Mesothelial cell of epicardium (in vitro differentiated cells): ENCODE measurements at places on chromosomes 12 and 14. TPM values are rescaled to one million over a fixed set of nuclear protein-coding genes. Genes with fewer than 3 reads are reported as not detected.

GRCh38 chr12:111420494-111420893 lies 14.8 kb downstream of the SH2B3 start:
- no peak for DNase-seq

GRCh38 chr14:91903070-91903469 lies 35.7 kb upstream of the TC2N start:
- DNase-seq, result no peak

- no peak for DNase-seq
These were observed 2.9 kb downstream of the NGB start for GRCh38 chr14:77267937-77268699.

NPAS3 gene
- 5.2 to 6.9 TPM (median 6.4 TPM) in 3 replicates for total RNA-seq

RND1 gene
- 14.9 to 15.8 TPM (median 15.0 TPM) in 3 replicates for total RNA-seq

GRCh38 chr14:80447392-80447791 lies 236.1 kb upstream of the DIO2 start:
- no peak for DNase-seq

CACNA2D4 gene
- total RNA-seq, result 0.09 to 0.45 TPM (median 0.45 TPM) in 3 replicates

ENDOU gene
- 0.11 to 0.51 TPM (median 0.29 TPM) in 3 replicates for total RNA-seq

DNA sequence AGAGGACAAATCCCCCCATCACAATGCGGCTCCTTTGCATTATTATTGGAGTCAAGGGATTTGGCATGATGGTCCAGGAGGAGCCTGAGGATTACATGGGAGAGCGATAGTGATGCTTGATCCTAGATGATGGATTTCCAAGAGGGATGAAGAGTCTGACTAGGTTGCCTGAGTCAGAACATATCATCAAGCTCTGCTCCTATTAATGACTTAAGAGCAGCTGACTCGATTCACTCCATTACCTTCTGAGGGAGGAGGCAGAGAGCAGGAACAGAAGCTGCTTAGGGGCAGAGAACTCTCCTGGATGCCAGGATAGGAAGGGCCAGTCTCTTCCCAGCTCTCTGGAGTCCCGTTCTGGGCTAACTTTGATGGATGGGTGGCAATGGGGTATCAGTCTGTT lies 54.0 kb upstream of the CISTR start:
- DNase-seq, result no peak

EML5 gene
- 1.6 to 2.6 TPM (median 2.0 TPM) in 3 replicates for total RNA-seq

DNA sequence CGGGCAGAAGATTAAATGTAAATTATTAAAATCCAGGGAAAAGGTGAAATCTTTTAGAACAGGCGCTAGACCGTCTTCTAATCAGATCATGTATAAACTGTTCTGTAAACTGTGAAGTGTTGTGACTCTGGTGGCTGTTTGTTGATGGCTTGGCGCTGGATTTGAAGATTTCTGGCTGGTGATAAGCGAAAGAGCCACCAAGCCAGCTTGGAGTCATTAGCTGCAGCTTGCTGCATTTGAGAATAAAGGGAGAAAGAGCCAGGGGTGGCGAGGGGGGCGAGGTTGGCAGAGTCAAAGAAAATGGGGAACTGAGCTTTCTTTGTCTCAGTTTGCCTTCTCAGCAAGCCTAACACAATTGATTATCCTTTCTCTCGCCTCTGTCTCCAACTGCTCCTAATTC lies 8.0 kb downstream of the SYNDIG1L start:
- DNase-seq, result no peak

PRPH gene
- total RNA-seq, result 0.38 TPM in 1 of 3 replicates, not detected in the others

- no peak for DNase-seq
These were observed 77.9 kb downstream of the SPRING1 start for GRCh38 chr12:116659771-116660481.

DNA sequence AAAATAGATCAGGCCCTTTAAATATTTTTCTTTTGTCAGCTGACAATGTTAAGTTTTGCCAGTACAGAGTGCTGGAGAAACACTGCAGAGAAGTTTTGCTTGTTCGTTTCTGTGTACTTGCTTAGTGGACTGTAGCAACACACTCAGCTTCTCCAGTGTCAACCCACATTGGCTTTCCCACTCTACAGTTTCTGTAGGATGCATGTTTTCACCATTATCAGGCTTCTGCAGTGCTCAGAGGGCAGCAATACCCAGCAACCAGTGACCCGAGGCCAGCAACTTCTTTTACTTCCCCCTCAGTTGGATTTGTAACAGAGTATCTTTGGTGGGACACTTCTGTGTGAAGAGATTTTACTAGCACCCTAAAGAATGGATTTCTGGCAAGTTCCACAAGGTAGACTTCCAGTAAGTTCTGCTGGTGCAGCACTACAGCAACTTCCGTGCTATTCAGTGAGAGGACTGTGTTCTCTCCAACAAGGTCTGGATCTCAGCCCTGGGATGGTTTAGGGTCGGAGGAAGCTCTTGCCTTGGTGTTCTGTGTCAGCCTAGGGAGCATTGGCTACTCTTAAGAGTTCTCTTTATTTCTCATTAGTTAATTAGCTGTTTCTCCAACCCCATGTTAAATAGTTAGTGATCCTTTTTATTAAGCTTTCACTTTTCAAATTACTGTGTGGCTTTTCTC lies 70.4 kb downstream of the FUT8 start:
- no peak for DNase-seq

GRCh38 chr12:6582196-6582595 lies 14.1 kb upstream of the NOP2 start:
- no peak for DNase-seq

DNA sequence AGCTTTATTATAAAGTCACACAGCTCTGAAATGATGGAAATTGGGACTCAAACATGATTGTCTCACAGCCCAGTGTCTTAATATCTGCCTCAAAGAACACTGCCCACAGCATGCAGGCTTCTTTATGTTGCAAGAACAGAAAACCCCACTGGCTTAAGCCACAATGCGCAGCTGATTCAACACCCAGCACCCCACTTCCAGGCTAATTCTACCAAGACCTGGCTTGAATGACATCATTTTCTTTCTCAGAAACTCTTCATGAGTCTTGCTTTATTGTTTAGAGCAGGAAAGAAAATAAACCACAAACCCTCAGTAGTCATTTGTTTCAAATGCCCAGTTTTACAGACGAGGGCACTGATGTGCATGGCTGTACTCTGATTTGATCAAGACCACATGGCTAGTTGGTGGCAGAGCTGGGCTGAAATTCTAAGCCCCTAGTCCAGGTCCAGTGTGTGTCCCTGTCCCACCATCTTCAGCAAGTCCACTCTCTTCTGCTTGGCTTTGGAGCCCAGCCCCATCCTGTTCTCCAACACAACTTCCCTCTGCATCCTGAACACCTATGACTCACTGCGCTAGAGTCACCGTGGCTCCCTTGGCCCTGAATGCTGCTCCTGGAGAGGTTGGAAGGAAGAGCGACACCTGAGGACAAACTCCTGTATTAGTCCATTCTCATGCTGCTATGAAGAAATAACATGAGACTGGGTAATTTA lies 50.3 kb upstream of the SRSF5 start:
- no peak for DNase-seq

TOMM20L gene
- 0.47 TPM in 1 of 3 replicates, not detected in the others for total RNA-seq

CGRRF1 gene
- 15.4 to 17.1 TPM (median 16.8 TPM) in 3 replicates for total RNA-seq

SLC7A7 gene
- total RNA-seq, result 8.3 to 9.8 TPM (median 8.9 TPM) in 3 replicates

DCN gene
- 1,349 to 1,406 TPM (median 1,402 TPM) in 3 replicates for total RNA-seq

DNA sequence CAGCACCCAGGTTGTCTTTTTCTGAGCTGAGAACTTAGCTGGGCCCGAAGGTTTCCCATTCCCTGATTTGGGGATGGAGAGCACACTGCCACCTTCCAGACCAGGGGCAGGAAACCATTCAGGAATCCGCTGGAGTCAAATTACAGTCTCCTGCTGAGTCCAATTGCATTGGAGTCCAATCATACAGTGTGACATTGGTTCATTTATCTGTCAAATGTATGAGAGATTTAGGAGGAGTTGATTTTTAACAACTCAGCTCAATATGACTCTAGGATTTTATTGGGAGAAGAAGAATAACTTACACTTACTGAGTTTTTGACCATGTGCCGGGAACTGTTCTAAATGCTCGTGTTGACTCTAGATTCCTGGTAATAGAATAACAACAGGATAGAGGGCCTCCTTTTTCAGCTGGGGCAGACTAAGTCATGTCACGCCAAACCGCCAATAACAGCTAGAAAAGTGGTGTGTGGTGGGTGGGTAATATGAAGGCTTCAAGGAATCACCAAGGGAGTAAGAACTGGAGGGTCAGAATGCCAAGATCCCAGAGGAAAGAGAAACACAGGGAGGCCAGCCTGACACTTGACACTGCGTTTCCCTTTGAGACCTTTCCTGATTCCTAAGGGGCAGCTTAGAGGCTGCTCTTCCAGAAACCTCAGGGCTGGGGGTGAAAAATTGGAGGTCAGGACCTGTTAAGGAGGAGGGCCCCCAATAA lies 11.5 kb downstream of the SYNDIG1L start:
- DNase-seq, result no peak

NPFF gene
- total RNA-seq, result not detected in 3 replicates

DNA sequence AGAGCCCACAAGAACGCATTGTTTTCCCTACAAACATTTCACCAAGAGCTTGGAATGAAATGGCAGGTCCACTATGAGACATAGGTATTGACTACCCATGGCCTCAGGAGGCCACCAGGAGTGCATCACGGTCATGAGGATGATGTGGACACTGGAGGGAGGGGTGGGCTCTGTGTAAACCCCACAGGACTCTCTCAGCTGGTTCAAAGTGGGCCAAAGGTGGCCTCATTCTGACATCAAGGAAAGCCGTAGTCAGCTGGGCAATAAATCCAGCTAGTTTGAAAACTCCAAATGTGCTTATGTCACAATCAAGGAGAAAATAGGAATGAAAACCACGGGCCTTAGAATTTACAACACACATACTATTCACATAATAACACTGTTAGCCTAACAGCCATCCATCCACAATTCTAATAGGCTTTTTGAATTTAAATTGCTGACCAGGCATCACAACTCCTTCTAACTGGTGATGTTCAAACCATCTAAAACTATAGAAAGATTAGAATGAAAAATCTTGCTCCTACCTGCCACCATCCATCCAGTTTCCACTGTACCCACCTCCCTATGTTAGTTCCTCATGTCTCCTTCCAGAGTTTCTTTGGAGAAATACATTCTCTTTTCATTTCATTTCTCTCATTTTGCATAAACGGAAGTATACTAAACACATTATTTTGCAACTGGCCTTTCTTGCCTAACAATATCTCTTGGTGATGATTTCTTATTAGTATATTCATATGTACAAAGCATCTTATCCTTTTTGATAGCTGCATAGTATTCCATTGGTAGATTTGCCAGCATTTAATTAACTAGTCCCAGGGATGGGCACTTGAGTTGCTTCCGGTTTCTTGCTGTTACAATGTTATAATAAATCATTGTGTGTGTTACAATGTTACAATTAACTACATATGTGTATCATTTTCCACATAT lies 21.5 kb downstream of the CMKLR1 start:
- DNase-seq, result no peak

DHRS2 gene
- 1.2 to 1.6 TPM (median 1.5 TPM) in 3 replicates for total RNA-seq

- DNase-seq, result no peak
These were observed 51.1 kb downstream of the SLC38A1 start for GRCh38 chr12:46217541-46218321.

GRCh38 chr12:39064708-39065107 lies 159.3 kb upstream of the CPNE8 start:
- DNase-seq, result no peak

ZC2HC1C gene
- 2.3 to 3.6 TPM (median 2.4 TPM) in 3 replicates for total RNA-seq

GRCh38 chr14:81187832-81188522 lies 32.8 kb downstream of the GTF2A1 start:
- DNase-seq, result no peak

GRCh38 chr14:72925815-72926291 lies 411 bp upstream of the DCAF4 start:
- no peak for DNase-seq

- no peak for DNase-seq
These were observed 174.4 kb downstream of the MON2 start for GRCh38 chr12:62640910-62641448.

OTOGL gene
- 0.45 to 0.60 TPM (median 0.51 TPM) in 3 replicates for total RNA-seq

GRCh38 chr14:104249089-104249488 lies 110.7 kb downstream of the KIF26A start:
- DNase-seq, result no peak

LMO3 gene
- total RNA-seq, result 0.53 to 0.69 TPM (median 0.61 TPM) in 3 replicates

GRCh38 chr14:101601606-101602465 lies 40.5 kb downstream of the DIO3 start:
- no peak for DNase-seq

GRCh38 chr12:125121106-125121505 lies 55.9 kb downstream of the AACS start:
- no peak for DNase-seq

DNA sequence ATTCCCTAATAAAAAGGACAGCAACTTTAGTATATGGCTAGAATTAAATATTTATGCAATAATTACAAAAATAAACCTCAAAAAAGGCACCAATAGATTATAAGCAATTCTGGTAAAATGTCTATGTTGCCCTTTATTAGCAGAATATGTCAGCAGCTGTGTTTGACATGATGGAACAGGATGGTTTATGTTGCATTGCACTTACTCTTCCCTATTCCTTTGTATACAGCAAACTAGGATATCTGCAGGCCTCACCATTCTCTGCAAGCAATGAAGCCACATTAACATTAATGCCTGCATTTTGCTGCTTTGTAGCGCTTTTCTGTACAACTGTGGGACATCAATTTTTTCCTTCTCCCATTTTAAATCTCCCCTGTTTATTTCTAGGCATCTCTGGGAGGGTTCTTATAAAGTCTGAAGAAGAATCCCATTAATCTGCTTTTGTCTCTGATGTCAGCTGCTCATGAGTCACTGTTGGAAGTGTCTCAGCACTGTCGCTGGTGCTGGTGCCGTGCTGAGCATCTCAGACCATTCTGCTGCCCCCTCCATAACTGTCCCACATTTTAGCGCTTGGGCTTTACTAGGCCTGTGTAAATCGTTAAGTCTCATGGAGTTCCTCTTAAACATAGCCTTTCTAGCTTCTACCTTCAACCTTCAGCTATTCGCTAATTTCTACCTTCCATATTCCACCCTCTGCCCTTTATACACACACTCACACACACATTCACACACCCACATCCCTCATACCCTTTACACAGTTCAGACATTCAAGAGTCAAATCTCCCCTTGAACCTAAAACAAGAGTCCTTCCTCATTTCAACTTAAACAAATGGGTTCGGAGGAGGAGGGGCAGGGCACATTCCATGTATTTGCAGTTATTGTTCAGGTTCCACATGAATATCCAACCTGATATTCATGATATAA lies 64.4 kb upstream of the TRHDE start:
- no peak for DNase-seq

- no peak for DNase-seq
These were observed 914.7 kb downstream of the NRXN3 start for GRCh38 chr14:79084861-79085260.

DNA sequence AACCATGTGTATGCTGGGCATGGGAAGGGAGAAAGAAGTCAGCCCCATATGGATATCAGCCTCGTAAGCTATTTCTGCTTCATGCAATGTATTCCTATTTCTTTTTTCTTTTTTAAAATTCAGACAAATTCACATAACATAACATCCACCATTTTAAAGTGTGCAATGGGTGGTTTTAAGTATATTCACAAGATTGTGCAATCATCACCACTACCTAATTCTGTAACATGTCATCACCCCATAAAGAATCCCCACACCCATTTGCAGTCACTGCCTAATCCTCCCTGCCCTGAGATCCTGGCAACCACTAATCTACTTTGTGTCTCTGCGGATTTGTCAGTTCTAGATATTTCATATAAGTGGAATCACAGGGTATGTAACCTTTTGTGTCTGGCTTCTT lies 9.5 kb downstream of the POMT2 start:
- no peak for DNase-seq

GRCh38 chr14:49892636-49893308 lies at the start of gene ARF6:
Gene ARF6 (plus strand): TSS chr14:49893082. CDS start chr14:49893737, 655 bp downstream.
- DNase-seq, result peak; percentile 95
